Chondrocyte (in vitro differentiated cells): ENCODE measurements at places on chromosomes 11 and 22. TPM values are rescaled to one million over a fixed set of nuclear protein-coding genes. Genes with fewer than 3 reads are reported as not detected.

- no peak for DNase-seq
- no peaks in the 10 kb centered on the region for H3K27me3 ChIP-seq
- H3K4me1 ChIP-seq = peaks cover 27% of the 10 kb centered on the region
- no peaks in the 10 kb centered on the region for H3K36me3 ChIP-seq
These were observed 5.8 kb upstream of the BCL9L start for GRCh38 chr11:118931571-118931970.

Gene OR9I1
- total RNA-seq = not detected in 3 replicates

DNA sequence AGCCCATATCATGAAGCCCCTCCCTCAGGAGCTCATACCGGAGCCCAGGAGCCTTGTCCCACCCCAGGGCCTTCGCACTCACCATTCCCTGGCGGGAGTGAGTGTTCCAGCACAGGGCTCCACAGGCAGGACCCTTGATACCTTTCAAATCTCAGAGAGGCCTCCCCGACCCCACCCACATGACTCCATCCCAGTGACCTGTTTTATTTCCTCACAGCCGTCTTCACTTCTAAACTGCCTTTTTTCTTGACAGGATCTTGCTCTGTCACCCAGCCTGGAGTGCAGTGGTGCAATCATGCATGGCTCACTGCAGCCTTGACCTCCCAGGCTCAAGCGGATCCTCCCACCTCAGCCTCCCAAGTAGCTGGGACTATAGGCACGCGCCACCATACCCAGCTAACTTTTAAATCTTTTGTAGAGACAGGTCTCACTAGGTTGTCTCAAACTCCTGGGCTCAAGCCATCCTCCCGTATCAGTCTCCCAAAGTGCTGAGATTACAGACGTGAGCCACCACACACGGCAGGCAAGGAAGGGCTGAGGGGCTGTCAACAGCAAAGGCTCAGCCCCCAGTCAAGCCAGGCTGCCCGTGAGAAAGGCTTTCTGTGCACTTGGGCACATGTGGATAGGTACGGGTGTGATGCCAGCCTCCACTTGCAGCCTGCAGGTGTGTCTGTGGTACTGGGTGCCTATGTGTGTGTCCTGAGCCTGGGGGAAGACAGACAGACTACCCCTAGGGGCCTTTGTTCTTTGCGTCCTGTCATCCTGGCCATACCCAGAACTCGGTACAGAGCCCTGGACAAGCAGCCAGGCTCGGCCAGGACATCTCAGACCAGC is 9.3 kb downstream of the RPL3 start:
- H3K4me3 ChIP-seq = peak overlapping the region; percentile 13
- H3K4me1 ChIP-seq = peaks cover 71% of the 10 kb centered on the region
- DNase-seq = no peak
- H3K27me3 ChIP-seq = no peaks in the 10 kb centered on the region
- peaks cover 29% of the 10 kb centered on the region for H3K36me3 ChIP-seq

GRCh38 chr11:67118181-67118766 is 789 bp upstream of the KDM2A start:
- H3K27me3 ChIP-seq = no peaks in the 10 kb centered on the region
- peak; percentile 80 for DNase-seq
- no peak overlapping the region for H3K27ac ChIP-seq
- H3K36me3 ChIP-seq = no peaks in the 10 kb centered on the region
- H3K4me3 ChIP-seq = peak overlapping the region; percentile 44
- peaks cover 26% of the 10 kb centered on the region for H3K4me1 ChIP-seq
